Activated T-cell treated with anti-CD3 and anti-CD28 coated beads, Interleukin-2, amount 50 U/mL, for 4 hours (primary cell): ENCODE measurements at places on chromosomes 1 and 21. TPM values are rescaled to one million over a fixed set of nuclear protein-coding genes. Genes with fewer than 3 reads are reported as not detected.

DNA sequence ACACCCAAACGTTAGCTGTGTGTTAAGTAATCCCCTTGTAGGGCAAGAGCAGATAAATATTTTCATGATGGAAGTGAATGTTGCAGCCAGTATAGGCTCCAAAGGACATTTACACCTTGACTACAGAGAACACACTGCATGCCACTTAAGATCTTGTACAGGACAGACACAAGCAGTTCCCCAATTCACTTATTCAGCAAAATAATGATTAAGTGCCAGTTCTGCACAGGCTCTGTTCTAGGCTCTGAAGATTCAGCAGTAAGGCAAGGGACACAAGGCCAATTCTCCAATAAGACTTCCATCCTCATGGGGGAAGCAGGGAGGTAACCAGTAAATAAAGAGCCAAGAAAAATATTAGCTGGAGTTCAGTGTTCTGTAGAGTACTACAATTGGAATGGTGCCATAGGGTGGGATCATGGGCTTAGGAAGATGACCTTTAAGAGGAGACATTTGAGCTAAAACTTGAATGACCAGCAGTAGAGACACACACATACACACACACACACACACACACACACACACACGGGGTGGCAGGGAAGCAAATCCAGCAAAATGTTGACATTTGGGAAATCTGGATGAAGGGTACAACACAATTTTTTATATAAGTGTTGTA, 199.9 kb upstream of the JUN start:
- DNase-seq = no peak

DNA sequence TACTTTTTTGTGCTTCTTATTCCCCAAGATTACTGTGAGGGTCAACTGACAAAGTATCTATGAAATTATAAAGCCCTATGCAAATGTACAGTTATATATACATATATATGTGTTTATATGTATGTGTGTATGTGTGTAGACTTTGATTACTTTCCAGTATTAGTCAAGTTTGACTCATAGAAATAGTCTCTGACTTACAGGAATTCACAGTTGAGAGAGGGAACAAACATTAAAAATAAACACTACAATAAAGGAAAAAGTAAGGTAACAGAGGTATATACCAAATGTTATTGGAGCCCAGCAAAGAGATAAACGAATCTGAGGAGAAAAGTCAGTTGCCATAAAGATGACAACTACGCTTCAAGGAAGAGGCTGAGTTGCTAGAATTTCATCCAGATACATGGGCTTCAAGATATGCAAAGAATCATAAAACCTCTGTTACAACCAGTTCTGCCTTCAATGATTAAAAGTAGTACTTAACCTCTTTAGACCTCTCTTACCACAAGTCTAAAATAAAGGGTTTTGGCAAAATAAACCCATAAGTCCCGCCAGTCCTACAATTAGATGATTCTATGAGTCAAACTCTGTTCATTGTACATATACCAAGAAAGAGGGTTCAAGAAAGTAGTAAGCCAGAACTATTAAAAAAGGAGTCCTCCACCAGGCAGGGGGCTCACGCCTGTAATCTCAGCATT, 7.2 kb downstream of the IFT25 start:
- no peak for DNase-seq

VSIG8 gene
- not detected for total RNA-seq

NIBAN1 gene
- 5.6 TPM for total RNA-seq

RIPPLY3 gene
- not detected for total RNA-seq
